ENCODE measurements at places on chromosomes 11 and 22. TPM values are rescaled to one million over a fixed set of nuclear protein-coding genes. Genes with fewer than 3 reads are reported as not detected.

- DNase-seq, result no peak
These were observed 15.4 kb downstream of the CCDC34 start for GRCh38 chr11:27347359-27348339.

GRCh38 chr11:10366568-10367331 lies 61.9 kb downstream of the ADM start:
- DNase-seq, result peak; percentile 80

GRCh38 chr11:4615856-4616444 lies 7.9 kb upstream of the TRIM68 start:
- DNase-seq, result no peak

SERPINH1 gene
- total RNA-seq, result 100 TPM

- no peak for DNase-seq
These were observed 165.4 kb downstream of the GRIK4 start for GRCh38 chr11:120676991-120677390.

All from spleen (tissue), 13 donors.